Activated CD4-positive, alpha-beta T cell treated with anti-CD3 and anti-CD28 coated beads for 24 hours (primary cell): ENCODE measurements at places on chromosomes 13 and 19.

- DNase-seq = no peak
Measured at GRCh38 chr13:55999709-56000108, 1141.0 kb upstream of the PRR20A start.

GRCh38 chr13:99642006-99642405 lies 140.7 kb downstream of the TM9SF2 start:
- DNase-seq = no peak

- DNase-seq = no peak
Measured at GRCh38 chr19:17020823-17021222, 5.8 kb downstream of the CPAMD8 start.

GRCh38 chr13:27182844-27183497 lies 11.4 kb upstream of the USP12 start:
- DNase-seq = no peak

DNA sequence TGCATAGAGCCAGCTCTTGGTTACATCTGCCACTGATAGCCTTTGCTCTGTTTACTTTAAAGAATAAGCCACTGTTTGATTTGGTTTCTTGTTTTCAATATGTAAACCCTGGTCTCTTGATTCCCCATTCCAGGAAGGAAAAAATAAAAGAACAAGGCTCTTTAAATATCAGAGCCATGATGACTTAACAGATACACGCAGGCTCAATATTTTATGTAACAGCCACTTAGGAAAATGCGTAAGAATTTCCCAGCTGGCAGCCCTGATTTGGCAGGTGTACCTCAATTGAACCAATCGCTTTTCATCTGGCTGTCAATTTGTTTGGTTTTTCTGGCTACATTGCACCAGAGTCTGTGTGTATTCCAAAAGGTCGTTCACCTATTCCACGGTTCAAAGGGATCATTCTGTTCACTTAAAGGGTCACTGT lies 65.6 kb downstream of the IRS2 start:
- DNase-seq = no peak

DNA sequence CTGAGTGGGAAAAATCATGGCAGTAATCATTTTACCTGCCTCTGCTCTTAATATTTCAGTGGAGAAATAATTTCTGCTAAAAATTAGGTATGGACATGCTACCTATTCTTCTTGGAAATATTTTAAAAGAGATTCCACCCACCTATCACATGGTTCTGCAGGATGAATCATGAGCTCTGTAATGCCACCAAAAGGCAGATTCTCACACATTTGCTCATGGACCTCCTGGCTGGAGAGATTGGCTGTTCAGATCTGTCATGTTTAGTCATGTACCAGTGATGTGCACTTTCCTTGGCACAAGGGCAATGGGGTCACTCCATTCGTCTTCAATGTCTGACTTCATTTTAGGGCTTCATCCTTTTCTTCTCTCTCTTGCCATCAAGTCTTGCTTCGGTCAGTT lies 101.8 kb upstream of the MBNL2 start:
- no peak for DNase-seq

- DNase-seq = no peak
Measured at GRCh38 chr19:31450696-31451095, 101.5 kb upstream of the TSHZ3 start.

DNA sequence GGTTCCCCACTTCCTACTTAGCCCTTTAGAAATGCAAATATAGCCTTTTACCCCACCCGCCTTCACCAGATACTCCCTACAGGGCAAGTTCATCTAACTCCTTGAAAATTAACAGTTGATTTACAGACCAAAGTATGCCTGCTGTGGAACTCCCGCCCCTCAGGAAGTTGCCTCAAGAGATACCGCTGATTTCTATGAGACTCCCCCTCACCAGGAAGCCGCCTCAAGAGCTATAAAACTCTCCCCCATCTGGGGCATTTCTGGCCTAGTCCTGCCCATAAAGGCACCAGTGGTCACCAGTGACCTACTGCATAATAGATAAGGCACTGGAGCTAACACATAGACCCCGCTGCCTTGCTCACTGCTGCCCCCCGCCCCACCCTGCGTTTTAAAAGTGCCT lies 201.7 kb upstream of the UBL3 start:
- no peak for DNase-seq

GRCh38 chr13:32726374-32727037 lies 140.3 kb downstream of the PDS5B start:
- DNase-seq = no peak

- DNase-seq = no peak
Measured at GRCh38 chr19:34712395-34713261, 21.4 kb upstream of the ZNF181 start.

DNA sequence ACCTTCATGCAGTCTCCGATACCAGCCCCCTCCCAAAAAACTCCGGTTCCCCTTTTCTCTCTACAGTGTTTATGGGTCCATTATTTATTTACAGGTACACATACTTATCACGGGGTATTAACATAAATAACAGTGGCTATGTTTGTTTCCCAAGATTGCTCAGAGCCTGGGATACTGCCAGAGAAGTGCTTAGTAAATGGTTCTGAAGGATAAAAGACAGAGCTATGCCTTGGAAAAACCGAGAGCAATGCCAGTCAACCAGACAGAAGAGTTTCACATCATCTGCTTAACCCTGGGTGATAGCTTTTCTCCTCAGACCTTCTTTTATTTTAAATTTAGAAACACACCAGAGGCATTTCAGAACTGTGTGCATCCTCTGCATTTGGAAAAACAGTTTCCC lies 61.3 kb downstream of the NUFIP1 start:
- DNase-seq = no peak

DNA sequence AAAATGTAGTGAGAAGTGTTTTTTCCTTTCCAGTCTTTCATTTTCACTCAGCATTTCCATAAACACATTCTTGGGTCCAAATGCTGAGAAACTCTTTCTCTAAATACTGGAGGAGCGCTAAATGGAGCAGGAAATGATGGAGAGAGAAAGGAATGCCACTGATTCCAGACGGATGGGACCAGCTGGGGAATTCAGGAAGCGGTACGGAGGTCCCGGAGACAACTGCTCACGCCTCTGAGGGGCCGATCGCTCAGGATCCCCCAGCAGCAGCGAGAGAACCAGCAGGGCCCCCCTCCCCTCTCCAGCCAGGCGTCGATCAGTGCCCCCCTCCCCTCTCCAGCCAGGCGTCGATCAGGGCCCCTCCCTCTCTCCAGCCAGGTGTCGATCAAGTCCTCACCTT lies 13.2 kb downstream of the RASA3 start:
- DNase-seq = no peak
